ENCODE measurements at places on chromosomes 5 and 9. TPM values are rescaled to one million over a fixed set of nuclear protein-coding genes. Genes with fewer than 3 reads are reported as not detected.
A peak's percentile ranks its signal among the peaks of the same experiment; 100 is the strongest.

The LPAR1 gene
- polyA plus RNA-seq = 24.6 TPM

The NEURL1B gene
- 14.7 TPM for polyA plus RNA-seq

The SARDH gene
- polyA plus RNA-seq = 12.3 TPM

The UGT3A2 gene
- 17.1 TPM for polyA plus RNA-seq

DNA sequence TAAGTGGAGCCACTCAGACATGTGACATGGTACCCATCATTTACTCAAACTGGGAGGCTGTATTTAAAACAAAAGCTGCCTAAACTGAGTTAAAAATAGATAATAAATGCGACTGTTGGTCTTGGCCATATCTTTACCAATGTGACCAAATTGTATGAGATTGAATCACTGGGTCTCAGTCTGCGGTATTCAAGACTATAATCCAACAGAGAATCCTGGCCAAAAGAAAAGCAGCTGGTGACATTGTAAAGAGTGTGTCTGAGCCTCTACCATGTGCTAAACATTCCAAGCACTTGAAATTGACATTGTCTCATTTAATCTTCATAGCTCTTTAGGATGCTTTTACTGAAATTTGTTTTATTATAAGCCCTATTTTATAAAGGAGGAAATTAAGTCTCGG is 282.6 kb downstream of the ZNF608 start:
- no peak for DNase-seq

DNA sequence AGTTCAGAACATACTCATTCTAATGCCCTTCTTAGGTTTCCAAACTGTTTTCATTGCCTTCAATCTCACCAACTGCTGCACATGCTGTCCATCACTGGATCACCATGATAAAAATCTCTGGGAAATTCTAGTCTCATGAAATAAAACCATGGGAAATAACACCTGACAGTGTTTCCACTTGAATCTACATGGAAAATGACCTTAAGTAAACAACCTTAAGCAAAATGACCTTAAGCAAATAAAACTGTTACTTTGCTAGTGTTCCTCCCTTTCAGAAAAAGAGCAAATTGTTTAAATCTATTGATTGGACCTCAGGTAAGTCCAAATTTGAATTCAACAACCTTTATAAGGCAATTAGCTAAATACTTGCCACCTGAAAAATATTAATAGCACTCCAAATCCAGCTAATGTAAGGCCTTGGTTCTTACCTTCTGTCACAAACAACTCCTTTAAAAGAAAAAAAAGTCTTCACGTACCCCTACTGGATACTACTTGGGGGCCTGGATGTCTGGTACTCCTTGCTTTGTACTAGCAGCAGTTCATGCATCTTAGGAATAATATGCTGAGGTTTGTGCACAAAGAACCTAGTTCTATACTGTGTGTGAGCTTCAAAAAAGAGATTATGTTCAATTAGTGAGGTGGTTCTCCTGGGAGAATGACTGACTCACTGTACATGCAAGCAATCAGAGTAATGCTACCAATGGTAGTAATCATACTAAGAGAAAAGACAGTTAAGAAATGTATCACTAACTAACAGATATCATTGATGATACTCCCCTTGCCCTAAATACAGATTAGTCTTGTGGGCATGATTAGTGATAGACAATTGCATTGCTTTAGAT is 630.4 kb downstream of the PSAT1 start:
- no peak for DNase-seq

- DNase-seq = no peak
Observed at GRCh38 chr5:80885396-80886000, 74.7 kb upstream of the RASGRF2 start.

- no peak for DNase-seq
Observed at GRCh38 chr9:96150324-96151227, 151.4 kb downstream of the HSD17B3 start.

DNA sequence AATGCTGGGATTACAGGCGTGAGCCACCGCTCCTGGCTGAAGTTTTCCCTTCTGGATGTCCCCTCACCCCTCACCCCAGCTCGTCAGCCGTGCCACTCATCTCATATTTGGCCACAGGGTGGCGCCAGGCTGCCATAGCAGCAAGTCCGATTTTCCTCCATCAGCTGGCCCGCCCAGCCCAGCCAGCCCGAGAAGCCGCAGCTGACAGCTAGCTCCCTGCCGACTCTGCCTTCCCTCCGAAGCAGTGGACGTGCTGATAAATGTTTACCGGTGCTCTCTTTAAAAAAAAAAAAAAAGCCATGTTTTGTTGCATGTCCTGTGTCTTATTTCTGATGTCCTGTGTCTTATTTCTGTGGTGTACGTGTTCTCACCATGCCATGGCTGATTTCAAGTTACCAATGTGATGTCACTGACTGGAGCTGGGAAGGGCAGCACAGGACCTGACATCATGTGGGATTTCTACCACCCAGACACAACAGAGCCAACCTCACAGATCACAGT is 58.3 kb downstream of the PFDN1 start:
- peak; percentile 81 for DNase-seq

DNA sequence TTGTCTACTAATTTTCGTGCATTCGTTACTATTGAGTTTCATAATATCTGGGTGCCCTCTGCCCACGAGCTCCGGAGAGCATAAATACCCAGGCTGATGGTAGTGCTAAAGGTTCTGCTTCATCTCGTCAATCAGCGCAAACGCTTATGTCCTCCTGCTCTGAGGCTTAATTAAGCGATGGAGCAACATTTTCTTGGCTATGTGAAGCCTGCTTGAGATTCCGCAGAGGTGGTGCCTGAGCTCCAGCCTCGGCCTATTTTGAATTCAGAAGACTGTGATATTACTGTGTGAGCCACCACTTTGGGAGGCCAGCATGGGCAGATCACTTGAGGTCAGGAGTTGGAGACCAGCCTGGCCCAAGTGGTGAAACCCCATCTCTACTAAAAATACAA is 44.8 kb downstream of the ANXA2R start:
- no peak for DNase-seq

DNA sequence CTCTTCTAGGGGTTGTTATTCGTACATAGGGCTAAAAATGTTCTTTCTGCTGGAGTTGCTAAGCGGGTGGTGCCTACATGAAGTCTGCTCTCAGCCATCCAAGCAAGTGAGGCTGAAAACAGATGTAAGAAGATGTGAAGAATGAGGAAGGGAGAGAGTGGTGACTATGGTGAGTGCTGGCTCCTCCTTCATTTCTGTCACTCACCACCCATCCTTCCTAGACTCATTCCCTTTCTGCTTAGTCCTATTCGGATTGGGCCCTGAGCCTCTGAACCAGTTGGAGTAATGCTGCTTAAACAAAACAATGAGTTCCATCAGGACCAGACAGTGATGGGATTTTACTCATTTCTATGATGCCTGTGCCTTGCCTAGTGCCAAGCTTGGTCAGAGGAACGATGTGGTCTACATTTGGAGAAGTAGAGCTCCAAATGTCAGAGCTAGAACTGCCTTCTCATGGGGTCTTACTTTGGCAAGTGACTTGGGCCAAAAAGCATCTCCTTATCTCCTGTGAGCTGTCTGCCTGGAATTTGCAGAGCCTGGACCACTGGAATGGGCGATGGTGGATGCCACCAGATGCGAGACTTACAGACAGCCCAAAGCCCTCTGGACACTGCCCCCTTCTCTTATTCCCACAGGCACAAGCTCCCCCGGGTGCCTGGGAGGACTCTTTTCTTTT is 192.9 kb downstream of the FBXL7 start:
- DNase-seq = no peak

GRCh38 chr5:134642931-134643530 is 5.6 kb upstream of the SEC24A start:
- DNase-seq = no peak

DNA sequence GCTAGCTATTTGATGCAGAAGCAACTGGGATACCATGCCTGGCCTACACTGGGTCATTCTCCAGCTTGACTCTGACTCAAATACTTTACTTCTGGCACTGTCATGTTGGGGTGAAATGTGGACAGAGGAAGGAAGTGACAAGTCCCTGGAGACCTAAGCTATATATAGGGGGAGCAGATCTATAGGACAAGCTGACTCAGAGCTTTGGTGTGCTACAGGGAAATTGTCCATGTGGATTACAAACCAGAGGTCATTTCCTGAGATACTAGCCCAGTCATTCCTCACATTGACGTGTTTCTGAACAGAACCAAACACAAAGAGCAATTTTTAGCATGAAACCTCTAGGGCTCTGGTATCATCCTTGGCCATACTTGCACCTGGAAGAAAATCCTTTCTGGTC is 531.6 kb upstream of the CLINT1 start:
- DNase-seq = no peak

DNA sequence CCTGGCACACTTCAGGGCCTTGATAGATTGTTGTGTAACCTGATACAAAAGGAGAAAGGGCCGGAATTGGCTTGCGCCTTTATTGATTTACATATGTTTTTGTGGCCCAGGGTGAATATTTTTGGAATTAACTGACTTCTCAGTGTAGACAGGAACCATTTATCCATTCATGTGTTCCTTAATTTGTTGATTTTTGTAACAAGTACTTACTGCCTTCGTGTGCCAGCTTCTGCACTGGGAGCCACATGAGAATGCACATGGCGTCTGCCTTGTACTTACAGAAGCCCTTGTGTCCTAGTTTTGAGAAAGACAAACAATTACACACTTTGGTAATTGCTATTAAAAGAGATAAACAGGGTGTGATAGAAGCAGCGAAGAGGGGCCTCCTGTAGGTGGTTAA is 26.4 kb downstream of the EHMT1 start:
- DNase-seq = no peak

- no peak for DNase-seq
Observed at GRCh38 chr9:84969084-84969483, 299.6 kb downstream of the NTRK2 start.

DNA sequence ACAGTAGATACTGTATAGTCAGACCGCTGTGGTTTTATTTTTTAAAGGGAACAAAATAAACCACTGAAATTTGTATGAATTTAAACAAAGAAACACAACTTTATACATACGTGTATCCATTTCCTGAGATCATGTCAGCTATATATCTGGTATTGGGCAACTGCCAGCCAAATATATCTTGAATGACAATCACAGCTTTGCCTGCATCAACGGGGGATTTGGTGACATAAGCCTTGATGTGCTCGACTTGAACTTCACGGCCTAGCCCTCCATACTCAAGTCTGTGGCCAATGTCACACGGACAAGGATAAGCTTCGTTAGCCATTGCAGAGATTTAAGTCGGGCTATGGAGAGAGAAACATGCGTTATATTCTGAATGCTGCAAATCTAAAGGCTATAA is 17.3 kb downstream of the CMBL start:
- no peak for DNase-seq

GRCh38 chr5:175867587-175868347 is 3.6 kb upstream of the CPLX2 start:
- no peak for DNase-seq

DNA sequence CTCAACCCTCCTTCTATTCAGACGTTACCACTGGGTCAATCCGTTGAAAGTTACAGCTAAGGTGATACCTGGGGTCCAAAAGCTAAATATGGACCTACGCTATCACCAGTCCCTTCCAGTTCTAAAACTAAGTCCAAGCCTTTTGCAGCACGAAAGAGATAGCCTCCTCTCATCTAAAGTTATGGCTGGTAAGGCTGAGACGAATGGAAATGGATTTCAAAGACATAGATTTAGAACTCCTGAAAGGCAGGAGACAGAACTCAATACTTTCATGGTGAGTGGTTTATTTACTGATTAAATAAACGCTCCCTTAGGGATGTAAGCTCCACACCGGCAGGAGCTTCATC is 751 bp upstream of the RIC1 start:
- no peak for DNase-seq

Data from renal cortex interstitium (tissue), 15 donors.